ENCODE measurements at places on chromosomes 16 and 17.

DNA sequence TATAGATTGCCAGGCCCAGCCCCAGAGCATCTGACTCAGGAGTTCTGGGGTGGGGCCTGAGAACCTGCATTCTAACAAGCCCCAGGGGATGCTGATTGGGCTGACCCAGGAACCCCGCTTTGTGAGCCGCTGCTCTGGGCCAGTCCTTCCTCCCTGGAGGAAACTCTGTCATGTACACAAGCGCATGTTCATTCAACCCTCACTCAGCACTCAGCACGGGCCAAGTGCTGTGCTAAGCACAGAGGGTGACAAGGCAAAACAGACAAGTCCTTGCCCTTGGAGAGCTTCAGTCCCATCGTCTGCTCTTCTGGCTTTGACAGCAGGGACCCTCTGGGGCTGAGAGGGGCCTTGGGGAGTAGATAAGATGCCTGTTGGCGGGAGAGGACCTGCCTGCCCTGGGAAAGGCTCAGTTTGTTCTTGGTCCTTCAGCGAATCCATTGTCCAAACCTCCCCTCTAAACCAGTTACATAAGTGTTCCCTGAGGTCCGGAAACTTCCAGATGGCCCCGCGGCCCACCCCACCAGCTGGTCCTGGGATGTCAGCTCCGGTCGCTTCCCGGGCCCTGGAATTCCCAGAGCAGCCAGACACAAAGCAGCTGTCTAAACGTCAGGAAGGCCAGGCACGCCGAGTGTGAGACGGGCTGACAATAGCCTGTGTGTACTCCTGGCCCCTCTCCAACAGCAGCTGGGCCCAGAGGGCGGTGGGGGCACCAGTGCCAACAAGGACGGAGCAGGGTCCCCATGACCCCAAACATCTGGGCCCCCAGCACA is 88.8 kb downstream of the ZDHHC7 start:
- no peak for DNase-seq

GRCh38 chr17:351449-351738 is 1.2 kb downstream of the RPH3AL start:
- no peak for DNase-seq

DNA sequence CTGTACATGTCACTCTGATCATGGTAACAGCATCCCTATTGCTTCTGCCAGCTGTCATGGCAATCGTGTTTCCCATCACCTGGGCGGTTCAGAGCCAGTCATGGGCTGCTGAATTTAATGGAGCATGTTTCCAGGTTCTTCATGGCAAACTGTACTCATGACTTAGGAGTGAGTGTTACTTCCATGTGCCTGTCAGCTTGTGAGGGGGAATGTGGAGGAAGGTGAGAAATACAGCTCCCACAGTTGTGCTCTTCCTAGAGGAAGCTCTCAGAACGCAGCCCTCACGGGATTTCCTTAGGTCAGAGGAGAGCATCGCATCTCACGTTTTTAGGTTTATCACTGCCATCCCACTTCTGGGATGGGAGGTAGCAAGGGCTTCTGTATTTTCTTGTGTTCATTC is 28.0 kb upstream of the ARHGAP23 start:
- no peak for DNase-seq

DNA sequence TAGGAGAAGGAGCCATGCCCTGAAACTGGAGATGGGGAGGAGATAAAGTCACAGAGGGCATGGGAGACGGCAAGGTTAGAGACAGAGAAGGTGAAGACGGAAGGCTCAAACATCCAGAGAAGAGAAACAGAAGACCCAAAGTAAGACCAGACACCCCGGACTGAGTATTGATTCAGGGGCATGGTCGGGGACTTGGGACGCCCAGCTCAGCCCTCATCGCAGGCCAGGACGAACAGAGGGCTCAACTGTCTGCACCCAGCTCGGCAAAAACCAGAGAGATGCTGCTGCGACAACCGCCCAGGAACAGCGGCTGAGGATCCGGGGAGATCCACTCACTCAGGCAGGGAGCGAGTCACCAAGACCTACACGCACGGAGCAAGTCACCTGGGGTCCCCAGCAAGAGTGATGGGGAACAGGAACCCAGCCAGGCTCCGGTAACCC is 999 bp downstream of the XYLT1 start:
- no peak for DNase-seq

DNA sequence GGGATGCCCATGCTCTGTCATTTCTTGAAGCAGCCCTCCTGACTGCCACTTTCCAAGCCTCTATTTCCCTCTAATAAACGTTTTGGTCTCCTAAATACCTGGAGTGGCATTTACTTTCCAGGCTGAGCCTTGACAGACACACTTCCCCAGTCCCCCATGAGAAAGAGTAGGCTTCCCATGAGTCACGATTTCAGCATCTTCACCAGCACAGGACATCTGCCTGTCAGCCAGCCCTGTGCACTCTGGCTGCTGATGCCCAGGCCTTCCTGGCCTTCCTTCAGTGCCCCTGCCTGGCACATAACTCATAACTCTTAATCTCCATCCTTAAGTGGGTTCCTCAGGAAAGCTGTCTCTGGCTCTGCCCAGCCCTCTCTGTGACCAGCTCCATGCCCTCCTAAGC is 30.8 kb upstream of the GAS7 start:
- DNase-seq = no peak

GRCh38 chr16:88489163-88489741 is 36.2 kb downstream of the ZFPM1 start:
- no peak for DNase-seq

GRCh38 chr17:78819806-78820792 is 20.5 kb downstream of the USP36 start:
- no peak for DNase-seq

- DNase-seq = no peak
These were observed 109.9 kb downstream of the TANC2 start for GRCh38 chr17:63075969-63076368.

DNA sequence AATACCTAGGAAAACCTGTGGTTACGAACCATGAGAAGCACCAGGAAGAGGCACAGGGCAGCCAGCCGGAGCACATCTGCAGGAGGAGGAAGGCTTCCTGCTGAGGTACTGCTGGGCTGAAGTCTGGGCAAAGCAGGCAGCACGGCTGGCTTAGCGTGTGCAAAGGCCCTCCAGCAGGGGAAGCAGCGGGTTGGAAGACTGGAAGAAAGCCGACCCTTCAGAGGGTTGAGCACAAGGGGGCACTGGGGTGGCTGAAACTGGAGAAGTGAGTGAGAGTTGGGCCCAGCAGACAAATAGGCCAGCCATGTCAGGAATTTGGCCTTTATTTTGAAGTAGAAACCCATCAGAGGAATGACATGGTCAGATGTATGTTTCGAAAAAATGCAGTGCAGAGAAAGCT is 12.1 kb upstream of the HSD3B7 start:
- DNase-seq = no peak

GRCh38 chr16:54284931-54285413 is 1.6 kb downstream of the IRX3 start:
- no peak for DNase-seq

- DNase-seq = peak; percentile 32
These were observed 569 bp downstream of the FLII start for GRCh38 chr17:18257982-18258355.

DNA sequence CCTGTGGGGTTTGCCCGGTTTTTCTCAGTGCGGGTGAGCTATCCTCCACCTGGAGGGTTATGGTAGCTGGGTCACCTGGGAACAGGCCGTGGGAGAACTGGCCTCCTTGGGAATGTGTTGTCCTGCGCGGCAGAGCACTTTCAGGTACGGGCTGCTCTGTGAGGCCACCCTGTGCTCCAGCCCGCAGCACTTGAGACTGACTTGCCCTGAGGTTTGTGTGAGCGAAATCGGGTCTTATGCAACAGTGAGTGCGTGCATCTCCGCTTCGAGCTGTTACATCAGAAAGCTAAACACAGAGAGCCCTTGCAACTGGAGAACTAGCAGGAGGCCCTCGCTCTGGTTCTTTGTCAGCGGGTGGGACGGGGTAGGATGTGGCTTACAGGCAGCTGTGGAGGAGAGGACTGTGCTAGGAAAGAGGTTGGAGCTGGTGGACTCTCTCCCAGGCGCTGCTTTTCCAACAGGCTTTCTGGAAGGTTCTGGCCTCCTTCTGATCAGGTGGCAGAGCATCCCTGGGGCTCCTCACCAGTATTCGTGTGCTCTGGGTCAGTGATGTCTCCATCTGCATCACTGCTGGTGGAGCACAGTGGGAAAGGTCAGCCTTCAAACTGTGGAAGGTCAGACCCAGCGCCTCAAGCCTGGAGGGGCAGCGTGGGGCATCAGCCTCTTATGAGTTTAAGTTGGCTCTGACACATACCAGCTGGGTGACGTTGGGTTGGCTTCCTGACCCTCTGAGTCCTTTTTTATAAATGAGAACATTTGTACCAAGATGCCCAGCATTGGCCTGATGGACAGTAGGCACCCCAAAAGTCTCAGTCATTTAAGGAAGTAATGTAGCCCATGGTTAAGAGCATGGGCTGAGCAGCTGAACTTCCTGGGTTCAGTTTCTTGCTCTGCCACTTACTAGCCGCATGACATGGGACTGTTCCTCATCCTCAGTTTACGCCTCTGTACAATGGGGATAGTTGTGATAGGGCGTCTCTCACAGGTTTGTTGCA is 76.3 kb downstream of the KSR1 start:
- no peak for DNase-seq

- DNase-seq = no peak
These were observed 35.8 kb downstream of the SRCIN1 start for GRCh38 chr17:38569701-38570512.

- no peak for DNase-seq
These were observed 104.5 kb upstream of the FAM20A start for GRCh38 chr17:68705714-68706076.

GRCh38 chr16:76577003-76577402 is 299.8 kb downstream of the CNTNAP4 start:
- DNase-seq = no peak

DNA sequence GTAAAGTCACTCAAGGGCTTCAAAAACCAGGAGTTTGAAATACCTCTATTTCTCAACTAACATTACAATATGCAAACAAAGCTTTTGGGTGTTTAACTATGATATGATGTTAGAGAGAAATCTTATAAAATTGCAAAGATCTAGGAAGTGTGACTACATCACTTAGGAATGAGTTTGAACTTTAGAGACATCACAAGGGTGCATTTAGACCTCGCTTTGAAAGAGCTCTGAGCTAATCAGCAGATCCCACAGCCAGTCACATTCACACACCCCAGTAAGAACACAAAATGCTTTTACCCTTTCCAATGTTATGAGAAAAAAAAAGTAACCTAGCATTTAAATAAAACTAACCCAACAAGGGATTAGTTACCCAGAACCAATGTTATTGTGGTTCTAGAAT is 45.2 kb downstream of the HYDIN start:
- DNase-seq = no peak

DNA sequence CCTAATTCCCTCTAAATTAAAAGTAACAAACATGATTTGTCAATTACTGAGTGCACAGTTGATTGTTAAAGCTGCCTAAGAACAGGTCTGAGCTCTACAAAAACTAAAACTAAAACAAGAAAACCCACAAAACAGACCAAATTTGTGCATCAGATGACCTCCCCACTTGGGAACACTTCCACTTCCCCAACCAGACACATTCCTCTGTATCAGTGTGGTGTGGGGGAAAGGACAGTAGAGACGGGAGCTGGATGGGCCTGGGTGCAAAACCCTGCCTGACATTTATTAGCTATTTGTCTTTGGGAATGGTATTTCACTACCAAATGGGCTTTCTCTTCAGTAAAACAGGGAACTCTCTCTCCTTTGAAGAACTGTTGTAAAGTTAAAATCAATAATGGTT is 29.8 kb downstream of the STAT3 start:
- DNase-seq = no peak

DNA sequence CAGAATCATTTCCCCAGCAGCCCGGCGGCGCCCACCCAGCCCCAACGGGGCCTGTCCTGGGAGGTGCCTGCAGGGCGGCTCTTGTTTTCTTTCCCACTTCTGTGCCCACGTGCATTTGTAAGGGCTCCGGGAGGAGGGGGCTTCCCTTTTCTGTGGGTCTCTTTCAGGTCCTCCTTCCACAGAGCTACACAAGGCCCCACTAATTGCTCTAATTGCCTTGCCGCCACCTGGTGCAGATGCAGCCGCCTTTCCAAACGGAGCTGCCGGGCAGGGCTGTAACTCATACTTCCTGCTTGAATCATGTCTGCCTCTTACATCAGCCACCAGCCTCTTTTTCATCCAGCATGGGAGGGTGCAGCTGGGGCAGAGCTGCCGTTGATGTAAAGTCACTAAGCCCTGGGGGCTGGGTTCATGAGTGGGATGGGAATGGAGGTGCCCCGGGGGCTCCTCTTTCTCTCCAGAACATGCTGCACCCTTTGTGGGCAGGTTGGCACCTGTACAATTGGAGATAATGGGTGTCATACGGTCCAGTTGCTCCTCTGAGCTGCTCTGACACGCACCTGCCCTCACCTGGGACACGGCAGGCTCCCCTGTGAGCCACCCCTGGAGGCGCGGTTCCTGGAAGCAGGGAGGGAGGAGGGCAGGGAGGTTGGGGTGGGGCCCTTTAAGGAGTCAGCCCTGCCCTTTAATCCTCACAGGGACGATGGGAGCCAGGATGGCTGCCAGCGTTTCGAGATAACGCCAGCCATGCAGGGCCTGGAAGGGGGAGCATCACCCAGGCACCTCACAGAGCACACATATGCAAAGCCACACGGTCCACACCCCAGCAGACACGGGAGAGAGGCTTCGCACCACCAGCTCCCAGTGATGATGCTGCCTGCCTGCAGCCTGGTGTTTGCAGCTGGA is 41.1 kb upstream of the KLHDC4 start:
- DNase-seq = peak; percentile 33

DNA sequence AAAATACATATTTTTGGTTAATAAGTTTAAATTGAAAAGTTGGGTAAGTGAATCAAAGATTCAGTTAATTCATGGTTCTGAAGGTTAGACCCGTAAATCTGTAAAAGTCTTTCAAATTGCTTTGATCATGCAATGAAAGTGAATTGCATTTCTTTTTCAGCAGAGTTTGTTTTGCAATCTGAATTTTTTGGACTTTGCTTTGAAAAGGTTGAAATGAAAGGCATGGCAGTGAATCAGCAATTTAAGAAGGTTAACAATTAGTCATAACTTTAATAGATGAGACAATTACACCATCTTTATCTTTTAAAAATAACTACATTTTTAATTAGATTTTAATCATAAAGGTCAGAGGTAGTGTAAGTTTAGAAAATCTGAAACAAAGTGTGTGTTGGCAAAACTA is 310.9 kb upstream of the KCNJ16 start:
- DNase-seq = no peak

DNA sequence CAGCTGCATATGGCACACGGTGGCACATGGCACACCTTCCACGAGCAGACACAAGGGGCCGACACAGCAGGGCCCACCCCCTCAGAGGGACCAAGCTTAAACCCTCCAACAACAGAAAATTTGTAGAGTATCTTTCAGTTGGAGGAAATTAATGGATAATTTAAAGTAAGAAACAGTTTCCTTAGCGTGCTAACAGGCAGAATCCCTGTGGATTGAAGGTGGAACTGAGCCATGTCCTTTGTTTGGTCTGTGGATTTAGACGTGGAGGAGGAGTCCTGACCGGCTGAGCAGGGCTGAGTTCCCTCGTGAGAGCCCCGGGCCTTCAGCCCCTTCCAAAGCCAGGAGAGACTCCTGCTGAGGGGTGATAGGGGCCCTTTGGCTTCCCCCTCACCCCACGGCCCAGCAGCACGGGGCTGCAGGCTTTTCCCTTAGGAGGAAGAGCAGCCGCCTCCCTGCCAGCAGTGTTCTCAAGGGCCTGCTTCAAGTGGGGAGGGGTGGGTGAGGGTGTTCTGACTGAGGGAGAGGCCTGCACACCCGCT is 1.4 kb upstream of the CYB561 start:
- DNase-seq = no peak

Measured in activated T-helper 9 cell treated with anti-CD3 and anti-CD28 coated beads, Interleukin-2, amount 50 U/mL, for 16 hours (primary cell).